Activated T-helper 1 cell treated with anti-CD3 and anti-CD28 coated beads, Interleukin-2, amount 50 U/mL, for 16 hours (primary cell): ENCODE measurements at places on chromosomes 6 and 20.

DNA sequence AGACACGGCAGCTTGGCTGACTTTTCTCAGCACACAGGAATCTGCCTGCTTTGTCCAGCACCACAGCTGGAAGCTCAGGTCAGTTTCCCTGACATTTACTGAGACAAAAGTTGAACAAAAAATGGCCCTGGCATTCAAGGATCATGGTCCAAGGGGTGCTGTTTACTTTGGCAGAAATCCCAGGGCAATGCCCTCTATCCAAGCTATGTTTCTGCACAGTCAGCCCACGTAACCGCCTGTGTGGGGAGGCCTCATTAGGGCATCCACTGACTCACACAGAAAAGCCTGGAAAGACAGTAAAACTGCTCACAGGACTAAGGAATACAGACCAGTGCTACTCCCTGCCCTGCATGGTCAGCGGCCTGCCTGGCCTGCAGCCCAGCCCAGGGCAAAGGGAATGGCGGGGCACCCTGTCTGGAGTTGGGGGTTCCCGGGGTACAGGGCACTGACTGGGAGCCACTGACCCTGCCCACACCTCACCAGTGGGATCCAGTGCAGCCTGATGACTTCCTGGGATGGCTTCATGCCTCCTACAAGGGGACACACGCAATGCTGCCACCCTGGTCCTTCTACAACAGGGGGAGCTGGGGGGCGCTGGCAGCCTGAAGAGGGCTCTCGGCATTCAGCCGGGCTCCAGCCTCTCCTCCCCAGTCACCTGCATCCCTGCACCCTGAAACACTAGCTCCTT is 77.1 kb downstream of the NINL start:
- DNase-seq, result no peak

- no peak for DNase-seq
These were observed 8.2 kb downstream of the CCN5 start for GRCh38 chr20:44723391-44723790.

- no peak for DNase-seq
These were observed 90.5 kb downstream of the GPR6 start for GRCh38 chr6:110068592-110068967.

- no peak for DNase-seq
These were observed 18.2 kb downstream of the BCL2L1 start for GRCh38 chr20:31704225-31705119.

GRCh38 chr20:46215913-46216707 is 92.2 kb downstream of the CDH22 start:
- no peak for DNase-seq

DNA sequence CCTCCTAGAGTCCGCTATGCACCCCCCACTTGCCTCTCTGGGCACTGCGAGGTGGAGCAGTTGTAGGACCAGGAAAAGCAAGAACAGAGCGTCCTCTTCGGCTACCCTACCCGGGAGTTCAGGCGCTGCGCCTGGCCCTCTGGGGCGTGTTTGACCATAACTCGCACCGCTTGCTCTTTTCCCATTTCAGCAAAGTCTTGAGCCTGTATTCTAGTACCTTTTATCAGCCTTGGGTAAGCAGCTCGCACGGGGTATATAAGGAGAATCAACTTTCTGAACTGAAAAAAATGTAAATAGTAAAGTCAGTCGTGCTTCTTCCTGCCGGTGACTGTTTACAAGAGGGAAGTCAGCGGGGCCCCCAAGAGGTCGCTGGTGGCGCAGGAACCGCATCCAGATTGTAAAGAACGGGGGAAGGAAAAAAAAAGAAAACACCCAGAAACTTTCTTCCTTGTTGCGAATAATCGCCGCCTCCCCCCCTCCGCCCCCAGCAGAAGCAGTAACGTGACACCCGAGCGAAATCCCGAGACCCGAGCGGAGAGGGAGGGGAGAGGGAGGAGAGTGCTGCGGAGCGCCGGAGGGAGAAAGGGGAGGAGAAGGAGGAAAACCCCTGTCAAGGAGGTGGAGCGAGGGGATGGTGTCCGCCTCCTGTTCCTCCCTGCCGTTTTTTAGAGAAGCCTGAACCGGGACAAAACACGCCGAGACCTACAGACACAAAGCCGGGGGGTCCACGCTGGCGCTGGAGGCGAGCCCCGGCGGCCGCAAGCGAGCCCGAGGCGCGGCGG is at the start of gene UST:
TSS of gene UST (plus strand) at position 668 of the 782 bp plus-strand sequence. CDS start 401 bp downstream, outside the sequence.
- DNase-seq, result peak; percentile 31

DNA sequence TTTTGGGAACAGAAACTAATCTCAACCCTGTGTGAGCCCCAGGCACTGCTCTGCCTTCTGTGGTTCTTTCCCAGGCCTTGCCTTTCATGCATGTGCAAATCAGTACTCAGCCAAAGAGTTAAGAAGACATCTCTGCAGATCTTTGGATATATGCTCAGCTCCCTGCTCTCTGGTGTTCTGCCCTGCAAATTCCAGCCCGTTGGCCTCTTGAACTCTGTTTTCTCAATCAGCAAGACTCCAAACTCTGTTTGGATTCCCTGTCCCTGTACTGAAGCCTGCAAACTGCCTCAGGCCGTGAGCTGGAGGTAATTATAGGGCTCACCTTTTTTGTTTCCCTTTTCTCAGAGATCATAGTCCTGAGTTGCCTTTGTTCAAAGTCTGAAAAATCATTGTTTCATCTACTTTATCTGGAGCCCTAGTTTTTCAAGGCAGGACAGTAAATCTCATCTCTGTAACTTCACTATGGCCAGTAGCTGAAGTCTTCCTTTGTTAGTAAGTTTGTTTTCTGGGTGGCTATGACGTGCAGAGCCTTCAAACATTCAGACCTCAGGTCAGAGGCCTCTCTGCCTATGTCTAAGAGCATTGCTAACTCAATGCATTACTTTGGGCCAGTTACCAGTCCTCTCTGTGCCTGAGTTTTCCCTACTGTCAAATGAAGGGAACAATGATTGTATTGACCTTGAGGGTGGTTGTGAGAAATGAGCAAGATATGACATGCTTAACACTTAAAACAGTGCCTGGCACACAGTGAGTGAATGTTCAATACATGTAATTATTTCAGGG is 15.9 kb upstream of the MDFI start:
- no peak for DNase-seq

DNA sequence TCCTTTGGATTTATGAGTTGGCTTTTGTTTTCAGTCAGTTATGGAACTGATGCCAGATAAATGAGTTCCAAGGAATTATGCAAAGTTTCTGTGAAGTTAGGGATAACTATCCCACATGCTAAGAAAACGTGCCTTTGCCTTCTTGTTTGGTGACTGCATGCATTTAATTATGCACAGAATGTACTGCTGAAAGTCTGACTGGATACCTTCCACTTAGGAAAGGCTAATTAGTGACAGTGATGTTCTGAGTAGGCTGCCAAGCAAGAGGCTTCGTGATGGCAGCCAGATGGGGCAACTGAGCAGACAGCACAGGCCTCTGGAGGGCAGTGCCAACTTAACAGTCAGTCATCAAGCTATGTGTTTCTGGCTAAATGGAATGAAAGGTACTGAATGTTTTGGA is 289.9 kb downstream of the CD109 start:
- no peak for DNase-seq

DNA sequence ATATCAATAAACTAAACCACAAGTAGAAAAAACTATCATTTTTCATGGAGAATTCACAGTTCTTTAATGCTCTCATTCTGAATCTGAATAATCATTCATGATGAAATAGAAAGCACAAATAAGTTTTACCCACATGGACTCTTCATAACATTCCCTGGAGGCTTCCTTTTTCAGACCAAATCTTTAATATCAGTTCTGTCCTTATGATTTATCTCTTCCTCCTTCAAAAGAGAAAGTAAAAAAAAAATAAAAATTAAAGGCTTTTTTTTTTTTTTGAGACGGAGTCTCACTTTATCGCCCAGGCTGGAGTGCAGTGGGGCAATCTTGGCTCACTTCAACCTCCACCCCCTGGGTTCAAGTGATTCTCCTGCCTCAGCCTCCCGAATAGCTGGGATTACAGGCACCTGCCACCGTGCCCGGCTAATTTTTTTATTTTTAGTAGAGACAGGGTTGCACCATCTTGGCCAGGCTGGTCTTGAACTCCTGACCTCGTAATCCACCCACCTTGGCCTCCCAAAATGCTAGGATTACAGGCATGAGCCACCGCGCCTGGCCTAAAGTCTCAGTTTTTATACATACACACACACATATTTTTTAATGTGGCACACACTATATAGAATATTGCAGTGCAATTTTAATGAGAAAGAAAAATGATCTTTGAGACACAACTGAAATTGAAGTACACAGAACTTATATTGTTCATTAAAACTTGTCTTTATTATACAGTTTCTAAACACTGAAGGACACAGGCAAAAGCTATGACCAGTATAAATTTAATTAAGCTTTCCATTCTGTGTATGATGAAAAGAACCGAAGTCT is 31.9 kb upstream of the ZNF217 start:
- DNase-seq, result no peak

DNA sequence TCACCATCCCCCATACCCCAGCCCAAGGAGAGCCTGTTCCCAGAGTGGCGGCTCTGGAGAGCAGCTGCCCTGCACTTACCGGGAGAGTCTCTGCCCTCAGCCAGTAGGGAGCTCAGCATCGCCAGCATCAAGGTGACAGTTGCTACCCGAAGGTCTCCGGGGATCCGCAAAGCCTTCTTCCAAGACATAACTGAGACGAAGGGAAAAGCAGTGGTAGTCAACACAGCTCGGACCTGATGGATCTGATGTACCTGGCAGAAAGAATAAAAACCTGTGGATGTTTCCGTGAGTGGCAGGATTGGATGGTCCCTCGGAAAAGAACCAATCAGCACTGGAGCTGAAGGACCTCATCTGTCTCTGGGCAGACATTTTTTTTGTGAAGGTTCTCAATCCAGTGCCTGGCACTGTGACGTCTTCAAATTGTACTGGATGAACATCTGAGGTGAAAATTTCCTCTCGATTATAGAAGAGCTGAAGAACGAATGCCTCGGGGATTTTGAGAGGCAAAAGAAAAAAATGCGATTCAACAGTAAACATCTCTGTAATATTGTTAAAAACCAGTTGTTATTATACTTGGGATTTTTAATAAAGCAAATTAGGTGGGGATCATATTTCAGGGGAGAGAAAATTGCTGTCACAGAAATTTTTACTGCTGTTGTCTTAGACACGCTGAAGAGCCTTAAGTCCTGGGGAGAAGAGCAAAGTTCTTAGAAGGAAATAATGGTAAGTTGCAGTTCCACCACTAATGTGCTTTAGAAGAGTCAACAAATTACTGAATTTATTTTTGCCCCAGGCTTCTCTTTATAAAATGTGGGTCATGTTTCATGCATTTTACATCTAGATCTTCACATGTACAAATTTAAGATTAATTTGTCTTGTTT is at the start of gene HLA-DQB1:
TSS of gene HLA-DQB1 (minus strand) at position 238 of the 881 bp plus-strand sequence. CDS start at position 188, 50 bp downstream.
- DNase-seq, result no peak

GRCh38 chr20:14470231-14470899 is 133.0 kb upstream of the FLRT3 start:
- no peak for DNase-seq

DNA sequence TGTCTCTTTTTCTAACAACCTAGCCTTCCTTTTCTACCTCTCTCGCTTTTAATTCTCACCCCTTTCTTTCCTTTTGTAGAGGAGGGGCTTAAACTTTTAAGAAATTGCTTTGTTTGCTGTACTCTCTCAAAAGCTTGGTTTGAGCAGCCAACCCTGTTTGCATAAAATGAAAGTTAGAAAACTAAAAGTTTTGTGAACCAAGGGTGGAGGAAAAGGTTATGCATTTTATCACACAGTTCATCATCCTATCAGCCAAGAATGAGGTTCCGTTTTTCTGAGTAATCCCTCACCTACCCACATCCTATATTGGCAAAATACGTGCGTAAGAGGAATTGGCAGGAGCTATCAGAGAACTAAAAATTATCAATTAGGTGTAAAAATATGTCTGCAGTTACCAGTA is 42.8 kb upstream of the LOC128125822 start:
- no peak for DNase-seq

GRCh38 chr20:47452736-47453161 is 48.9 kb upstream of the NCOA3 start:
- no peak for DNase-seq

GRCh38 chr6:81909162-81909561 is 156.7 kb upstream of the TENT5A start:
- DNase-seq, result no peak

GRCh38 chr6:44237021-44237812 is 9.7 kb upstream of the HSP90AB1 start:
- peak; percentile 31 for DNase-seq

DNA sequence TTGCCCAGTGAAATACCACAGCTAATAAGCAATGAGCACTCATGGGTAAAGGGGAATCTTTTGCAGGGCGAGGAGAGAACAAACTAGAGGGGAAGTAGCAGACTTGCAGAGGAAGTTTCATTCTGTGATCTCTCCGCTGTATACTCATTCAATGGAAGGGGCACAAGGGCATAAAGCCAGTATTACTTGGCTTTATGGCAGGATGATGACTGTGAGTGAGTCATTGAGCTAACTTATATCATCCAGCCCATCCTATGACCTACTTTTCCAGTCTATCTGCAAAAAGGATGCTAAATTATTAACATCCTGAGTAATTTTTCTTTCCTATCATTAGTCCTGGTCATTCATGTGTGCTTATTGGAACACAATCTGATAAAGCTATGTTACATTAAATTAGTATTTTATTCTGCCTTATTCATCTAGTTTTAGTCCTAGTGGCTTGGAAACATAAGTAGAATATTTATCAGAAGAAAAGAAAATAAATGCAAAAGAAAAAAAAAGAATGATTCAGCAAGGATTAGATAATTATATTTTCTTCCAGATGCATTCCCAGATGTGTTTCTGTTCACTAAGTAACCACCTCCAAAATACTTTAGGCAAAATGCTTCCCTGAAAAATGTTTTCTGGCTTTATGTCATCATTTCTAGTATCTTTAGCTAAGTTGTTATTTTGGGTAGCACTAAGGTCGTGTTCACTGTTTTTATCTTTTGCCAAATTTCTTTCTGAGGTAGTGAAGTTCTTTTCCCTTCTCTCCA is 471.7 kb downstream of the CDKAL1 start:
- DNase-seq, result no peak

DNA sequence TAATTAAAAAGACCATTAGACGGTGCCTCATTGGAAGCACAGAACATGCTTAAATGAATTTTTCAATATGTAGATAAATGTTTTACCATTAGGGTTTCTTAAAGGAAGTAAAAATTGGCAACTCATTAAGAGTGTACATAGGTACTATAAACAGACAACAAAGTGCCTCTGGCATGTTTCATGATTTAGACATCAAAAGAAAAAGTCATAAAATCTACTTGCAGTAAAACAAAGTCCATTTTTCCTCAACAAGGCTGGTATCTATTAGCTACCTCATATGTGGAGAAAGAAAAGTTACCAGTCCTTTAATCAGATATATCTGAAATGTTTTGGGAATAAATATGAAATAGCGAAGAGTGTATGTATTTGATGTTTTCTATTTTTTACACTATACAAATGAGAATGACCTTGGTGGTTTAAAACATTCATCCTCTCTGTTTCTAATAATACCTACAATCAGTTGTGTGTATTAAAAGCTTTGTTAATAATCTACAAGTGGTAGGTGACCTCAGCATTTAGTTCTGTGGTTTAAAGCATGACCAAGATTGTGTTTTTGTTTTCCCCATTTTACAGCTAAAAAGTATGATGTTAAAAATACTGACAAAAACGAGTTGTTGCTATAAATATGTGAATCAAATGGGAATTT is 87.5 kb downstream of the HDGFL1 start:
- no peak for DNase-seq
